Fibroblast of upper back skin (primary cell): ENCODE measurements at places on chromosomes 11 and 22.

DNA sequence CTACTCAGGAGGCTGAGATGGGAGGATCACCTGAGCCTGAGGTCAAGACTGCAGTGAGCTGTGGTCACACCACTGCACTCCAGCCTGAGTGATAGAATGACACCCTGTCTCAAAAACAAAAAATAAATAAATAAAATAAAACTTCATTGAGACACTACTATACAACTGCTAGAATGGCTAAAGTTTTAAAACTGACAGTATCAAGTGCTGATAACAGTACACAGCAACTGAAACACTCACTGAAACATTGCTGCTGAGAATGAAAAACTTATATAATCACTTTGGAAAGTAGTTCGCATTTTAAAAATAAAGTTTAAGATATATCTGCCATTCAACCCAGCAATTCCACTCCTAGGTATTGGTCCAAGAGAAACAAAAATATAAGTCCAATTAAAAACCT lies 100.7 kb downstream of the WNT11 start:
- DNase-seq: no peak

GRCh38 chr11:94681140-94681539 lies 87.0 kb upstream of the AMOTL1 start:
- no peak for DNase-seq

DNA sequence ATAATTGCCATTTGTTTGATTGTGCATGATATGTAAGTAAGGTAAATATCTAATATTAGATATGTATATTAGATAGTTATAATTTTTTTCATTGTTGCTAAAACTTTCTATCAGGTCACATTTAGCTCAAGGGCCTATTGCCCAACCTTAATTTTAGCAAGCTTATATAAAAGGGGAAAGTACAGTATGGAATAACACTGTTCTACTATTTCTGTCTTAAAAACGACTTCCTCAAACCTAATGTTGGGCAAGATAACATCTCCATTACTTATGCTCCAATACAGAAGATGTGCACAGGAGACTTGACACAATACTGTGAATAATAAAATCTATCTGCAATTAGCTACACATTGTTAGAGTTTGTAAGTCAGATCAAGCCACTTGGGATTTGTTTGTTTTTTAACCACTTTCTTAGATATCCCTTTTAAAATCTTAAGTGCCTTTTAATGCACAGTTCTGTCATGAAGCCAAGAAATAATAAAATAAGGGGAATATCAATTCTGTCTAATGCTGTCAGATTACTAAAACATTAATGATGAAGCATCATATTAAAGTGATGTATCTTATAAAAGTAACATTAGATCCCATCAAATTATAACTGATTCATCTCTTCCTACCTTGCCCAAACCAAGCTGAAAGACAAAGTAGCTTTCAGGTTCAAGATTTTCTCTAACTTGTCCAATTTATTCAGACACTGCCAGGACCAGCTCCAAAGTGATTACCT lies 98.1 kb downstream of the SIK3 start:
- DNase-seq: no peak

DNA sequence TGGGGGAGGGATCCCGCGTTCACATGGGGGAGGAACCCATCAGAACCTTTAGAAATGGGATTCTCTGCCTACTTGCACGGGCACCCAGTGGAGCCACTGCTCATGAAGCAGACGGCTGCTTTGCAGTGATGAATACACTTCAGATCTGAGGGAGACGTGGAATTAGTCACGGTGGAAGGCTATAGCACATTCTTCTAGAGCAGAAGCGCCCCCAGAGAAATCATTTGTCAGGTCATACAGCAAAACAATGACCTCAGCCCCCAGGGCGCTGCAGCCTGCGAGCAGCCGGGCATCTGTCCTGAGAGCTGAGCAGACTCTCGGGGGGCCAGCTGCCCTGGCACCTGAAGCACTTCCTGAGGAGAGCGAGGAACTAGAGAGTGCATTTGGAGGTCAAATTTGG lies 12.7 kb downstream of the TP53AIP1 start:
- DNase-seq: peak; percentile 72

GRCh38 chr11:104402812-104403521 lies 239.0 kb upstream of the PDGFD start:
- peak; percentile 12 for DNase-seq

GRCh38 chr11:64316672-64317324 lies 561 bp downstream of the TRMT112 start:
- no peak for DNase-seq

- no peak for DNase-seq
Measured at GRCh38 chr22:17514084-17514483, 49.2 kb upstream of the SLC25A18 start.

- DNase-seq: no peak
Measured at GRCh38 chr22:49967706-49968208, 7.2 kb downstream of the PIM3 start.

- no peak for DNase-seq
Measured at GRCh38 chr11:103862802-103863174, 173.7 kb upstream of the DDI1 start.

GRCh38 chr22:36460202-36460601 lies 21.2 kb downstream of the TXN2 start:
- no peak for DNase-seq

- DNase-seq: peak; percentile 95
Measured at GRCh38 chr22:38240734-38241252, 32.0 kb downstream of the TMEM184B start.

- no peak for DNase-seq
Measured at GRCh38 chr22:39214383-39215069, 30.3 kb downstream of the PDGFB start.

DNA sequence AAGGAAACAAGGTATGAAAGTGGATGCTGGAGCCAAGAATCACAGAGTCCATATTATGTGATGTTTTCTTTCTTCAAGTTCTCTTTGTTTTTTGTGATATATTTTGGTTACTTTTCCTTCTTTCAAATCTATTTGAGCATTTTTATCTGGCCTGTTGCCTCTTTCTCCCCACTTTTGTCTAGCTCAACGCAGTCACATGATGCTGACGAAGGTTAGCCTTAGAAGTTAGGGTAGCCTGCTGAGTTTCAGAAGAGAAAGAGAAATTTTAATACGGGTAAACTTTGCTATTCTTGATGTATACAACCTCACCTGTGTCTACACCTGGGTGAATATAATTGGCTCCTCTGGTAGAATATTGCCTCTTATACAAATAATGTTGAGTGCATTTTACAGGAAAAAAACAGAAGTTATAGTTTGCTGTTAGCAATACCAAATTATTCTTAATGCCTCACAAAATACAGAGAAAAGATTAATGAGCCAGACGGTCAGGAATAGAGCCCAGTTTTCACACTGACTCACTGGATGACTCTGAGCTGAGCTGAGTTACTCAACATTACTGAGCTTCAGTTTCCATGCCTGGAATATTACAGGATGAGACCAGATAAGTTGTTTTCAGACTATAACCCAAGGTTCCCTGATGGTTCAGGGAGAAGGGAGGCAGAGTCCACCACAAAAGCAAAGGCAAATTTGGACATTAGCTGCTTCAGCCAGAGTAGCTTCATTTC lies 161.6 kb upstream of the BDNF start:
- DNase-seq: peak; percentile 94

DNA sequence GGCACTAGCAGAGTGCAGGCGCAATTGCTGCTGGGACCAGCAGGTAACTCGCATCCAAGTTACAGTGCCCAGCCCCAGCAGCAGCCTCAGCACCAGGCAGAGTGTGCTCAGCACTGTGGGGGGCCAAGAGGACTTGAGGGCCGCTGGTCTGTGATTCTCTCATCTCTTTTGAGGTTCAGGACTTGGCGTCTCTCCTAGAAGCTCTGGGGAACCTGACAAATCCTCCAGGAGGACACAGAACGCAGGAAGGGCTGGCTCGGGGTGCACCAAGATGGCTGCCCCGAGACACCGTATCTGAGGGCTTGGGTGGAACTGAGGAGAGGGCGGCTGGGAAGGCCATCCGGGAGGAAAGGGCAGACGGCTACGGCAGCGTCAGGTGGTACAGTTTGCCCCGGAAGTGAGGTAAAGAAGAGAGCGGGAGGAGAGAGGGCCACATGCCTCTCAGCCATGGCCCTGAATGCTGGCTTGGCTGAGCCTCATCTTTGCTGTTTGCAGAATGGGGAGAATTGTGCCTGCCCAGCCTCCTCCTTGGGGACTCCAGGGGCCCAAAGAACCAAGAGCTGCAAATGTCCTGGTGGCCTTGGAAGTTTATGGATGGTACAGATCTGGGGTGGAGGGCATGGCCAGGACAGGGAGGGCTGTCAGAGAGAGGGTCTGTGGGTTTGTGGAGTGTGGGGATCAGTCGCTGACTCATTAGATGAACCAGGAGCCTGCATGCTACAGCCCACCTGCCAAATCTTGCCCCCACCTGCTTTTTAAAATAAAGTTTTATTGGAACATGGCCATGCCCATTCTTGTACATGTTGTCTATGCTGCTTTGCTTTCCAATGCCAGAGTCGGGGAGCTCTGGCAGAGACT lies 78.0 kb downstream of the MYEOV start:
- DNase-seq: no peak

DNA sequence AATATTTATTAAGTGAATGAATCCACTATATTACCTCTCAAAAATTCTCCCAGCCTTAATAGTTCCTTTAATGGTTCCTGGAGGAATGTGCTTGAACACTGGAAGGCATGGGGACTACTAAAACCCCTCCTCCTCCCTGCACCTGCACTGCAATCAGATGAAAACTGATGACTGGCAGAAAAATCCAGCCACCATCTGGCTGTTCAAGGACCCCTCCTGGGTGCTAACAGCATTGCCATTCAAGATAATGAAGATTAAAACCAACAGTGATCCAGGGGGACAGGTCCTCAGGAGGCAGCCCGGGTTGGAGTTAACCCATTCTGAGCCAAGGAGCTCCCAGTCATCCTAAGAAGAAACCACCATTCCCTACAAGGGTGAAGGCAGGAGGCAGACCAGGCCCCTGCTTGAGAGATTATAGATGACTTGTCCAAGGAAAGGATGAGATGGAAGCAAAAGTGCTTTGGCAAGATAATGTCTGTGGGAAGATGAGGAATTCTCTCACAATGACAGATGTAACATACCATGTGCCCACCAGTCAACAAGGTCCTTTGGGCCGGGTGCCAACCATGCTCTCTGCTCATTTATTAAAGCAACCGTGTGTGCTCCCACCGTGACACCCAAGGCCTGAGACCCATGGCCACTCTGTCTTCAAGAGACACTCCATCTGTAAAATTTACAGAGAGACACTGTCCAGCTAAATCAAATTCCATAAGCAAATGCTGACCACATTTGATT lies 90.6 kb downstream of the LARGE1 start:
- DNase-seq: no peak

- peak; percentile 87 for DNase-seq
Measured at GRCh38 chr11:26227301-26227746, 104.6 kb upstream of the ANO3 start.

DNA sequence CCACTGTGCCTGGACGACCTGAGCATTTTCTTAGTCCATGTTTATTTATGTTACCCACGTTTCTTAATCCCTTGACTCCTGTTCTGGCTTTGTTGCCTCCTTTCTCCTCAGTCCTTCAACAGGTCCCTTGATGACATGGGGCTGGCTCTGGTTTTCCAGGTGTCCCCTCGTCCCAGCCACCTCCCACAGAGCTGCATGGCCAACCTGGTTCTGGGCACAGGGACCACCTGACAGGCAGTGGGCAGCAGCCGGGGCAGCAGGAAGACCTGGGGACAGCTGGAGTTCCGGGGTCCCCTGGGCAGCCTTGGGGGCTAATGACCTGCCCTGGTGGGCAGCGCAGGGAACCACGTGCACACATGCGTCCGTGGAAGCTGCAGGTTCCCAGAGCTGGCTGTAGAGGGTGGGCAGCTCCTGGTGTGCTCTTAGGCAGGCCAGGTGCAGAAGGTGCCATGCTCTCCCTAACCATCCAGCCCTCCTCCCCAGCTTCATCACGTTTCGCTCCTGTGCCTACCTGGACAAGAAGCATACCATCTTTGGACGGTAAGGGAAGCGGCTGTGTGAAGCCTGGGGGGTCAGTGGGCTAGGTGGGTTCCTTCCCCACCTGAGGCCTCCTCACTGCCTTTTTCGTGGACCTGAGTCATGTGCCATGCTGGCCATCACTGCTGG lies 27.7 kb downstream of the PPIL2 start:
- DNase-seq: no peak

DNA sequence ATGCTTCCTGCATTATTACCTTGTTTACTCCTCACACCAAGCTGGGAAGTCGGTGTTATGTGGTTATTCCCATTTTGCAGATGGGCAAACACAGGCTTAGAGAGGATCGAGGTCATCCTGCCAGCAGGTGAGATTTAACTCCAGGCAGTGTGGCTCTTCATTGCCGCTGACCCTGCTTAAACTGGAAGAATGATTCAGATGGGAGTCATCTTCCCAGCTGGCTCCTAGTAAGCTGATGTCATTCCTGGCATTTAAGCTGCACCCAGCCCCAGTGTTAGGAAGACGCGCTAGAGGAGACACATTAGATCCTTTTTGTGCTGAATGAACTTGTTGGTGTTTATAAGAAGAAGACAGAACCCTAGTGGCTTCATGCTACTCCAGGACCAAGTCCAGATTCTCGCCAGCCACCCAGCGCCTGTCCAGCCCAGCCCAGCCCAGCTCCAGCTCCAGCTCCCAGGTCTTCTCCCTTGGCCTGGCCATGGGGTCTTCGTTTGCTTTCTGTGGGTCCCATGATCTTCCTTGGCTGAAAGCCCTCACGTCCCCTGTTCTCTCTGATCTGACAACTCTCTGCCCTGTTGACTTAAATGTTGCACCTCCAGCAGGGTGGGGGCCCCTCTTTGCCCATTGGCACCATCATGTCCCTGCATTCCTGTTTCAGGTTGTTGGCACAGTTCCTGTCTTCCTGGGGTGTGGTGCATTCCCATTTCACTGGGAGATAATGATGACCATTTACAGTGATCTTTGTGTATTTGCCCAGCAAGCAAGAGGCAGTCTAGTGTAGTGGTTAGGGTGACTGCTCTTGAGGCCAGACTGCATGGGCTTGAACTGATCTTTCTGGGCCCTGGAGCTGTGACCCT lies 13.6 kb downstream of the PARVB start:
- peak; percentile 90 for DNase-seq

DNA sequence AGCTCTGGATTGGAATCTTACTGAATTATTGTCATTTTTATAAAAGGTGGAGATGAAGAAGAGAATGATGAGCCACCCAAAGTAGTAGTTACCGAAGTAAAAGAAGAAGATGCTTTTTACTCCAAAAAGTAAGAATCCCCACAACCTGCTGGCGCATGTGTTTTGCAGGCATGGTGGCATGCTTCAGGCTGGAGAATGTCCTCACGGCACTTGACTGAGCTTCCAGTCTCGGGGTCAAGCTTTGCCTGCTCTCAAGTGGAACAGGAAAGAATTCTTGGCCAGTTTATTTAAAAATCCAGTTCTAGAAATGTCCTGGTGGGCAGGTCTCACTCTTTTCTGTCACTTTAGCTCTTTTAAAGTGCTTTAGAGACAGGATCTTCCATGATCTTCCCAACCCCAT lies 17.5 kb downstream of the NUP50 start:
- DNase-seq: no peak

- DNase-seq: peak; percentile 70
Measured at GRCh38 chr11:115321605-115322289, 182.5 kb downstream of the CADM1 start.

- no peak for DNase-seq
Measured at GRCh38 chr22:25038239-25038638, 85.7 kb downstream of the KIAA1671 start.

GRCh38 chr11:118247041-118247440 lies 5.1 kb downstream of the MPZL3 start:
- DNase-seq: no peak

- DNase-seq: no peak
Measured at GRCh38 chr22:44092636-44093220, 68.6 kb downstream of the PARVB start.

- peak; percentile 87 for DNase-seq
Measured at GRCh38 chr11:130847517-130847916, 68.8 kb downstream of the SNX19 start.
